ENCODE measurements at places on chromosomes 12 and 14.
A peak's percentile ranks its signal among the peaks of the same experiment; 100 is the strongest.

- DNase-seq = no peak
Measured at GRCh38 chr12:90706036-90706435, 248.9 kb downstream of the CCER1 start.

DNA sequence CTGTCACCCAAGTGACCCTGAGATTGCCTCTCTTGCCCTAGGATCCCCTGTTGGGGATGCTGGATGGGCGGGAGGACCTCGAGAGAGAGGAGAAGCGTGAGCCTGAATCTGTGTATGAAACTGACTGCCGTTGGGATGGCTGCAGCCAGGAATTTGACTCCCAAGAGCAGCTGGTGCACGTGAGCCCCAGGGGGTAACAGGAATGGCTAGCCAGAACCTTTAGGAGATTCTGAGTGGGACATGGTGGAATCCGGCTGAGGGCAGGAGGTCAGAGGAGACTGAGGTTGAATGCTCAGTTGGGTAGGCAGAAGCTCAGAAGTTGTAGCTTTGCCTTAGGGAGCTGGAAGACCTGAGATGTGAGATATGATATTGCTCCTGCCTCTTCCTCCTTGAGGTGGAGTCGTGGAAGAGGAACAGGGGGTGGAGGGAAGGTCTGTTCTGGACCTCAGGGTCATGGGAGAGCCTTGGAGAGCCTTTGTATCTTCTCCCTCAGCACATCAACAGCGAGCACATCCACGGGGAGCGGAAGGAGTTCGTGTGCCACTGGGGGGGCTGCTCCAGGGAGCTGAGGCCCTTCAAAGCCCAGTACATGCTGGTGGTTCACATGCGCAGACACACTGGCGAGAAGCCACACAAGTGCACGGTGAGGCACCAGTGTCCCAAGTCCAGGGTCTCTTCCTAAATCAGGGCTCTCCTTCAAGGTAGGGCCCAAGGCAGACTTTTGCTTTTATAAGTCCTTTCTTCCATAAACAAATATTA, 6.3 kb downstream of the GLI1 start:
- no peak for DNase-seq

- DNase-seq = no peak
Measured at GRCh38 chr12:110744601-110745264, 2.0 kb upstream of the PPP1CC start.

DNA sequence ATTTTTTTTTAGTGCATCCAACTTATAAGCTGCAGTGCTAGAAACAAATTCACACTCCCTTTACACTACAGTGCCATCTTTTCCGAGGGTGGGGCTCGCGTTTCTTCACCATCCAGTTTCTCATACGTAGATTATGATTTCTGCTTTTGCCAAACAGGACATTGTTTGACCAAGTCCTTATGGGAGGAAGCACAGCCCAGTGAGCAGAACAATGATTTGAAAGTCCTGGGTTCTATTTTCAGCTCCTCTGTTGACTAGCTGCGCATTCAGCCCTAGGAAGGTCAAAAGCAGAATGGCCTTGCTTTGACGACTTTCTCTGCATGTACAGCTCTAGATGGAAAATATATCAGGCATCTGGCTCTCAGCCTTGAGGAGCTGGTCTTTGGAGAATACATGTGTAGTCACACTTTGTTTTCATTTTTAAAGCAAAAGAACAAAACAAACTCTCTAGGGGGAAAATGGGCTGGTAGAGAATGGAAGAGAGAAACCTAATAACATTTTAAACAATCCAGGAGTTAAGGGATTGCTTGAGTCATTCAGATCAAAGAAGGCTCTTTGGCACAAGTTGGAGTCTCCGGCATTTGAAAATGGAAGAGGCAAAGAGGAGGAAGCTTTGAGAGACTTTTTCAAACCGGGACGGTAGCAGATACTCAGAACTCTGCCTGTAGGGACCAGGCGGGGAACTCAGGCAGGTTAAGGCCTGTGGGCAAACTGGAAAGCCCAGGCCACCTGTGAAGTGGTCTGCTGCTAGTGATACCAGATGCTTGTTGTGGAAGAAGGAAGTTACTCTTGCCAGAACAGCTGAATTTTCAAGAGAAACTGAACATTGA, 257.3 kb upstream of the PLEKHG7 start:
- no peak for DNase-seq

- no peak for DNase-seq
Measured at GRCh38 chr14:73457041-73457923, 1.1 kb downstream of the NUMB start.

- peak; percentile 17 for DNase-seq
Measured at GRCh38 chr14:69090187-69090789, 62.6 kb downstream of the DCAF5 start.

- no peak for DNase-seq
Measured at GRCh38 chr12:30988646-30989286, 62.2 kb downstream of the TSPAN11 start.

DNA sequence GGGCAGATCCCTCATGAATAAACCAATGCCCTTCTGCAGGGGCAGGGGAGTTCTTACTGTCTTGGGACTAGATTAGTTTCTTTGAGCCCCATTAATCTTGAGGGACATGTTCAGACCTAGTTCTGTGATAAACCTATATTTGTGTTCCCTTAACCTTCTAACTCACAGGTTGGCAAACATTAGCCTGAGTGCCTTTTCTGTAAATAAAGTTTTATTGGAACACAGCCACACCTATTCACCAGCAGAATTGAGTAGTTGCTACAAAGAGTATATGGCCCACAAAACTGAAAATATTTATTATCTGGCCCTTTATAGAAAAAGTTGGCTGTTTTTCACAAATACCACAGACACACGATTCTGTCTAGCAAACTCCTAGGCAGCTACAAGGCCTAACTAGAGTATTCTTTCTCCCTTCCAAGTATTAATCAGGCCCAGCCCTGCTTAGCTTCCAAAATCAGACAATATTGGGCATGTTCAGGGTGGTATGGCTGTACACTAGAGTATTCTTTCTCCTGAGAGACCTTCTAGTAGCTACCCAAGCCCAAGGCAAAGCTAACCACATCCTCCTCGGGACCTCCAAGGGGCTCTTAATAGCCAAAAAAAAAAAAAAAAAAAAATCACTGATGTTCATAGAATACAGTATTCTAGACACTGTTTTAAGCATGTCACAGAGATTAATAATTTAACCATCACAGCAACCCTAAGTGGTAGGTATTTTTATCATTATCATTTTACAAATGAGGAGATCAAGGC, 199.3 kb upstream of the PWP1 start:
- no peak for DNase-seq

- no peak for DNase-seq
Measured at GRCh38 chr14:29636870-29637269, 290.8 kb downstream of the PRKD1 start.

DNA sequence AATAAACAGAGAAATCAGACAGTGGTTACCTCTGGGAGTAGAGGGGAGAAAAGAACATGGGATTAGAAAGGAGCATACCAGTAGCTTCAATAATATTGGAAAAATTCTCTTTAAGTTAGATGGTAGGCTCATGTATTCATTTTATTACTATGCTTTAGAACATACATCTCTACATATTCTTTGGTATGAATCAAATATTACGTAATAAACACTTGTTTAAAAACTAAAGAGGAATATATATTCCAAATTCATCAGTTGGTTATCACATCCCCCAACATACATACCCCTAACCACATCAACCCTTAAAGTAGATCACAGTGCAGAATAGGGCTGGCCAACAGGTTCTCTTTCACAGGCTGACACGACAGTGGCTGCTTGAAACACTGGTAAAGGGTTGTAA, 5.6 kb downstream of the RPAP3 start:
- DNase-seq = no peak
